ENCODE measurements at places on chromosomes 13 and 19.

DNA sequence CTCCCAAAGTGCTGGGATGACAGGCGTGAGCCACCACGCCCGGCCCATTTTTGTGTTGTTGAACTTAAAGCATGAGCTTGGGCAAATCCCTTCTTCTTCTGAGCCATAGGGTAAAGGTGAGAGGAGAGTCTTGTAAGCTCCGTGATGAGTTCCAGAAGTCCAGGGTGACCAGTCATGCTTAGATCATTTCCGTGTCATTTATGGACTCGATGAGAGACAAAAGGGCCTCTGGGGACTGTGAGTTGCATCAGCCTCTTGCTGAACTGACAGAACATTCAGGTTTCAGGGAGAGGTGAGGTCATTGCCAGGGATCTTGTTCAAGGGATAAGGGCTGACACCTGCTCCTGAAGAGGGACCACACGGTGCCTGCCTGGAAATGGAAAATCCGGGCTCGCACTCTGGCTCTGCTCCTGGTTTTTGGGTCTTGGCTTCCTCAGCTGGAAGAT lies 53.6 kb downstream of the GADD45B start:
- DNase-seq = no peak

GRCh38 chr13:77784515-77784914 lies 87.0 kb downstream of the SLAIN1 start:
- no peak for DNase-seq

DNA sequence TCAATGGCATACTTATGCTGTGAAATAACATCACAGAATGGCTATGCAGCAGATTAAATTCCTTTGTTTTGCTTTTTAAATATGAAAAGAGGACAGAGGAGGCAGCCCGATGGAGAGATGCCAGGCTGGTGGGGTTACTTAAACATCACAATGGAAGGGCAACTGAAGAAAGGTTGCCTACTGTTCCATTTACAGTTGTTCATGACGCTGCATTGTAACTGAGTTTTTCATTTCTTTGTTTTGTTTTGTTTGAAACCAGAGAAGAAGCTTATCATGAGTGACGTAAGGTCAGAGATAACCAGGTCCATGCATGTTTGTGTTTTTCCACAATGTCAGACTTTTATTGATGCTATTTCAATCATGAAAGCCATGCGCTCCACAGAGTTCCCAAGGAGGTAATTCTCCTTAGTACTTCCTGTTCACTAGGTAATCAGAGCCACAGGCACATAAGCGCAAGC lies 273.8 kb downstream of the LHFPL6 start:
- DNase-seq = no peak

DNA sequence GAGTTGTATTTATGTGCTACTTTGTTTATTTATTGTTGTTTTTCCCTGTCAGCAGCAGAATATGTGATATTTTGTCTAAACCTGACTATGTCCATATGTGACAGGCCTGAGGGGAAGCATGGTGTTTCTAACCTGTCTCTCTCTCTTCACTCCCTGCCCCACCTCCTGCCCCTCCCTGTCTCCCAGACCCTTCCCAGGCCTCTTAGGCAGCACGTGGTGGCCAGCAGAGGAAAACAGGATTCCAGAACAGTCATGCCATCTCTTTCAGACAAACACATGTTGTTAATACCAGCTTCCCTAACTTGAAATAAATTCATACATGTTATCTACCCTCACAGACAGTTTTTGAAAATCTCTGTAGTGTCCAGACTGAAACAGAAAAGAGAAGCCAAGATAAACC lies 31.0 kb upstream of the ATP11A start:
- no peak for DNase-seq

GRCh38 chr19:44947041-44947581 lies 1.3 kb downstream of the APOC2 start:
- no peak for DNase-seq

DNA sequence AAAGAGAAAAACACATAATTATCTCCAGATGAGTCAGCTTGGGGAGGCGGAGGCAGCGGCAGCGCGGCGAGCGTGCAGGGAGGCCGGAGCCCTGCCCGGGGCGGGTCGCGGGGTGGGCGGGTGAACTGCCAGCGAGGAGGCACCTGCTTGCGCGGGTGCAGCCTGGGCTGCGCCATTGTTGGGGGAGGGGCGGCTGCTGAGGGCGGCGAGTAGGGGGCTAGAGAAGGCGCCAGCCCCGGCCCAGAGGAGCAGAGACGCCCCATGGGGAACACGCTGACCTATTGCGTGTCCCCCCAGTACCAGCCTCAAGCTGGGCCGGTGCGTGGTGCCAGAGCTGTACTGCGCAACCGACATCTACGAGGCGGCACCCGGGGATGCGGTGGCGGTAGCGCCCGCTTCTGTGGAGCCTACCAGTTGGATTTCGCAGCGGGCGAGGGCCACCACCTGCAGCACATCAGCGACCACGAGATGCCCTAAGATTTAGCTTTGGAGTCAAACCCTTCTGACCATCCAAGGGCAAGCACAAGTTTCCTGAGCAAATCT lies 16.7 kb downstream of the ZNF100 start:
- DNase-seq = no peak

DNA sequence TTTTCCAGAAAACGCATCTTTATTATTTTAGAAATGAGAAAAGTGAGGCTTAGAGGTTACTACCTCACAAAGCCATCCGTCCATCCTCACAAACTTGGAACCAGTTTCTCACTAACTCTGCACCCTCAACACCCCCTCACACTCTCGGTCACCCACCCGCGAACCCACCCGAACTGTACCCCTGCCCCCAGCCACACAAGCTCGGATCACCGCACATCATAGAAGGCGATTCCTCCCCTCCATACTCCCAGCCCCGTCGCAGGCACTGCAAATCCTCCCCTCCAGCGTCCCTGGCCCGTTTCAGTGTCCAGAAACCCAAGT lies 238 bp downstream of the ZNF260 start:
- DNase-seq = no peak

GRCh38 chr19:21838646-21839045 lies 2.7 kb upstream of the ZNF43 start:
- DNase-seq = no peak

DNA sequence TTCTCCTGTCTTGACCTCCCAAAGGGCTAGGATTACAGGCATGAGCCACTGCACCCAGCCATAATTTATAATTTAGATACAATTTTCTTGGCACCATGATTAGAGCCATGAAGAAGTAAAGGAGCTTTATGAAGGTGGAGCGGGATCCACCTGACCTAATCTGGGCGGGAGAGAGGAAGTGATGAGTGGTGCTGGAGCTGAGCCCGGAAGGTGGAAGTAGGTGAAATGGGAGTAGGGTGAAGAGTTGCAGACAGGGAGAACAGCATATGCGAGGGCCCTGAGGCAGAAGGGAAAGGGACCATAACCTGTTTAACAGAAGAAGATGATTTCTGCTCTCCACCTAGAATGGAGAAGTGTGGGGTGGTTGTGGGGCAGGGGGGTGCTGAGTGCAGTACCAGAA lies 4.2 kb downstream of the BLOC1S3 start:
- no peak for DNase-seq

GRCh38 chr19:1911995-1912394 lies 6.8 kb downstream of the ADAT3 start:
- no peak for DNase-seq

- DNase-seq = no peak
Measured at GRCh38 chr13:51848674-51849073, 3.7 kb upstream of the TMEM272 start.

DNA sequence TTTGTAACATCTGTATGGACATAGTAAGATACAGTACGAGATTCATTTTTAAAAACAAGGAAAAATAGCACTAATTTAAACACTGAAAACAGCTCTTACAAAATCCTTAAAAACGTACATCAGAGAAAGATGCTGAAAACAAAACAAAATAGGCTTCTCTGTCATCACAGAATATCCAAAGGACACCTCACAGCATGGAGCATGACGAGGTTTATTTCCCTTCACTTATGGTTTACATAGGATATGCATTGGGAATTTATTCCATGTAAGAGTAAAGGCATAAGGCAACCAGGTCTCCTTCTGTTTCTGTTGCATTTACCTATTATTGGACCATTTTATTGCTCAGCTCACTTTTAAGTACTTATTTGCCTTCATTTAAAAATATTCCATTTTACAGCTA lies 3.0 kb downstream of the KCTD12 start:
- DNase-seq = no peak

- no peak for DNase-seq
Measured at GRCh38 chr13:111025310-111025709, 89.8 kb upstream of the ARHGEF7 start.

DNA sequence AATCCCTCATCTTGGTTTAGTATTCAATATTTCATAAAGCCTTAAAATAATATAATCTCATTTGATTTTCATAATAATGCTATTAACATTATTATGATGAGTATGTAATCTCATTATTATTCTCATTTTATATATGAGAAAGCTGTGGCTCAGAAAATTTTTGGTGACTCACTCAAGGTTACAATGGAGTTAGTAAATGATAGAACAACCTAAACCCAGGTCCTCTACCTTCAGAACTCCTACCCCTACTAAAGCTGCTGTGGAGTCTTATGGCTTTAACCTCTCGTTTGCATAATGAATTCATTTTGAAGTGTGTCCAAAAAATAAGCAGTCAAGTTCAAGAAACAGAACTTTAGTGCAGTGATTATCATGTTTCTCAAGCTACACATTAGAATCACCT lies 226.3 kb downstream of the TBC1D4 start:
- no peak for DNase-seq

GRCh38 chr13:113914333-113915011 lies 50.6 kb upstream of the GAS6 start:
- DNase-seq = no peak

- peak; percentile 5 for DNase-seq
Measured at GRCh38 chr19:17719730-17720400, 585 bp downstream of the MAP1S start.
